Testis (tissue), 5 donors: ENCODE measurements at places on chromosomes 4 and X. TPM values are rescaled to one million over a fixed set of nuclear protein-coding genes. Genes with fewer than 3 reads are reported as not detected.

GRCh38 chr4:24855741-24856140 is 57.1 kb downstream of the CCDC149 start:
- DNase-seq, result no peak

DNA sequence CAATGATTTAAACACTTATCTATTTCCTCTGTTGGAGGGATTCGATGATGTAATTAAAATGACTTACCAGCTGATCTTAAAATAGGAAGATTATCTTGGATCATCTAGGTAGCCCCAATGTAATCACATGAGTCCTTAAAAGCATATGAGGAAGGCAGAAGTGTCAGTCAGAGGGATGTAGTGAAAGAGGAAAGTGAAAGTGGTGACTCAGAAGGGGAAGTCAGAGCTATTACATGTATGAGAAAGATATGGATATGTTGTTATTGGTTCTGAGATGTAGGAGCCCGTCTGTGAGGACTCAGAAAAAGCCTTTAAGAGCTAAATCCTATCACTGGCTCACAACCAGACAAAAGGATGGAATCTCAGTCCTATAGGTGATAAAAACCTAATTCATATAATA is 456.4 kb downstream of the DACH2 start:
- no peak for DNase-seq

GRCh38 chrX:15358533-15358932 is 23.2 kb upstream of the PIGA start:
- no peak for DNase-seq

GRCh38 chr4:135197641-135198040 is 996.1 kb upstream of the PABPC4L start:
- no peak for DNase-seq

DNA sequence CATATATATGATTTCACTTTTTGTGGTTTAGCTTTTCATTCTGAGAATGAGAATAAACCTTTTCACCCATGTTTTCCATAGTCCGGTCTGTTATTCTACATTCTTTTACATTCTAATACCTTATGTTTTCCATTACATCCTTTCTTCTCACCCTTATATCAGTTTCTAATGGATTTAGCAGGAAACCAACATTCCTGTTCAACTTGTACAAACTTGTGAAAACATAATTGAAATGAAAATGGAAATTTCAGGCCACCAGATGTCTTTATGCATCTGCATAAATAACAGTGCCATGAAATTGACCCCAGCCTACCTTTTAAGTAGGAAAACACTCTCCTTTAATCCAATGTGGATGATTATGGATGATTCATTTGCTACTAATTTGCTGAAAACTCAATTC is 494.8 kb upstream of the ZFP42 start:
- no peak for DNase-seq

GRCh38 chrX:132664273-132664672 is 175.4 kb upstream of the MBNL3 start:
- DNase-seq, result no peak

Gene LAMP2
- polyA plus RNA-seq, result 86.5 TPM

- no peak for DNase-seq
Observed at GRCh38 chrX:44183329-44183728, 160.1 kb downstream of the EFHC2 start.

Gene GAGE12J
- polyA plus RNA-seq, result 14.2 TPM

DNA sequence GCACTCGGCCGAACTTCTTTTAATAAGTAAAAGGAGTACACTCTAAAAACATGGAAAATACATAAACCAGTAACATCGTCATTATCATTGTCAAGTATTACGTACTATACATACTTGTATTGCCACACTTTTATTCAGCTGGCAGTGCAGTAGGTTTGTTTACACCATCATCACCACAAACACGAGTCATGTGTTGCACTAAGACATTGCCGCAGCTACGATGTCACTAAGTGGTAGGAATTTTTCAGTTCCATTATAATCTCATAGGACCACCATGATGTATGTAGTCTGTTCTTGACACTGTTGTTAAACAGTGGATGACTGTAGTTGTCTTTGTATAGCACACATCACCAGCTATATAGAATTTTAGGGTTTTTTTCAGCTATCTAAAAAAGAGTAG is 48.0 kb upstream of the TMEM131L start:
- no peak for DNase-seq

Gene HTRA3
- 17.3 TPM for polyA plus RNA-seq

Gene ZFYVE28
- 14.7 TPM for polyA plus RNA-seq

GRCh38 chr4:71338846-71339593 is at the start of gene SLC4A4:
Gene SLC4A4 (plus strand): TSS chr4:71339020.
- no peak for DNase-seq

DNA sequence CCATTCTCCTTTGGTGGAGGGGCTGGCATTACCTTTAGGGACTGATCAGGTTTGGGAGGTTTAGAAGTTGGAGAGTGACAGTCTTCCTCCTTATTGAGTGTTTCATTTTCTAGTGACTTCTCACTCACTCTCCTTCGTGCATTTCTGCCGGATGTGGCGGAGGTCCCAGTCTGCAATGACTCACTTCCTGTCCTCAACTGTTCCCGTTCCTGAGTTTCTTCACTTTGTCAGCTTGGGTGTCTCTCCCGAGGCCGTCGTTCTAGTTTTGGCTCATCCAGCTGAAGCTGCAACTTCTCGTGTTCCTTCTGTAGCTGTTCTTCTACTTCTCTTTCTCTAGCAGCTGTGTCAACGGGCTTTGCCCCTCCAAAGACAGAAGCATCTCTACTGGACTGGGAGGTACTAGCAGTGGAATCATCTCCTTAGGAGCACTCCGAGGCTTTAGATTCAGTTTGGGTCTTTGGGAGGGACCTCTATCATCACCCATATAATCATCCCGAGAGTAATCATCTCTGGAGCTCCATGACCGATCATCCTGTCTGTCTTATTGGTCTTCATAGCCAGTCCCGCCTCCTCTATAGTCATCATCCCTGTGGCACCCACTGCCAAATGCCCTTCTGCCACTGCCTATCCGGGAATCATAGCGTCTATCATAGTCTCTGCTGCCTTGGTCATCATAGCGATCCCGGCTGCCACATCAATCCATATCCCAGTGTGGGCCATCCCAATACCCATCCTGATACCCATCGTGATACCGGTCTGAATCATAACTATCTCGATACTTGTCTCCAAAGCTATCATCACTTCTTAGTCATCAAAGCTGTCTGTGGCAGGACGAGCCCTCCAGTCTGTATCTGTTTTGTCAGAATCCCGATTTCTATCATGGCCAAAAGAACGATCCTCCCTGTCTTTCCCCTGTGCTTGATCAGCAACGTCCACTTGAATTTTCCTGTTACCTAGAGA is 35.3 kb upstream of the VSIG4 start:
- DNase-seq, result peak; percentile 16

- DNase-seq, result no peak
Observed at GRCh38 chrX:130529531-130529930, 127.7 kb downstream of the RBMX2 start.

DNA sequence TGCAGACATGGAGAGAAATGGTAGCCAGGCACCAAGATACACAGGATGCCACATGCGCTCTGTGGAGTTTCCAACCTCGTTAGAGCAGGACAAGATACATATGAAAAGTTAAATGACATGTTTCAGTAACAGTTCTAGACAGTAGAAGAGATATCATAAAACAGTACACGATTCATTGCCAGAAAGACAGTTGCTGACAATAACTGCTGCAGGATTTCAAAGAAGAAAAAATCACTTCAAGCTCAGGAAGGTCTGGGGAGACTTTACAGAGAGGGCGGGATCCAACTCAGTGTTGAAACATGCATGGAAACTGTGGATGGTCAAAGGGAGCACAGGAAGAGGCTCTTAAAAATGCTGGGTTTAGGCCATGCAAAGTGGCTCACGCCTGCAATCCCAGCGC is 31.0 kb downstream of the DCTD start:
- DNase-seq, result no peak

Gene SATL1
- polyA plus RNA-seq, result 0.95 TPM

- peak; percentile 53 for DNase-seq
Observed at GRCh38 chr4:157045507-157046127, 30.3 kb upstream of the GLRB start.

Gene XK
- polyA plus RNA-seq, result 2.6 TPM

GRCh38 chr4:111464251-111465045 is 680.8 kb upstream of the FAM241A start:
- no peak for DNase-seq

Gene AASDH
- polyA plus RNA-seq, result 7.8 TPM

DNA sequence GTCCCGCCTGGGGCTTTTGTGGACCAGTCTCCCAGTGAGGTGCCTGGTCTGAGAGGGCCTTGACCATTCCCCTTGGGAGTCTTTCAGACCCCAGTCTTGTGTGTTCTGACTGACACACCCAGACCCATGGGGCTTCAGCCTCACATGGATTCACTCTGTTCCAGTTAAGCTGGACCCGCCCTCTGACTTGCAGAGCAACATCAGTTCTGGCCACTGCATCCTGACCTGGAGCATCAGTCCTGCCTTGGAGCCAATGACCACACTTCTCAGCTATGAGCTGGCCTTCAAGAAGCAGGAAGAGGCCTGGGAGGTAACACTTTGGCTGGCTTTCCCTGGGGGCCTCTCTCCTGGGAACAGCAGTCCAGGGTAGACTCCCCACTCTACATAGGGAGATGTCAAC is 6.8 kb downstream of the IL9R start:
- DNase-seq, result no peak

Gene MAP7D2
- polyA plus RNA-seq, result 37.9 TPM

Gene FAT4
- 2.8 TPM for polyA plus RNA-seq

DNA sequence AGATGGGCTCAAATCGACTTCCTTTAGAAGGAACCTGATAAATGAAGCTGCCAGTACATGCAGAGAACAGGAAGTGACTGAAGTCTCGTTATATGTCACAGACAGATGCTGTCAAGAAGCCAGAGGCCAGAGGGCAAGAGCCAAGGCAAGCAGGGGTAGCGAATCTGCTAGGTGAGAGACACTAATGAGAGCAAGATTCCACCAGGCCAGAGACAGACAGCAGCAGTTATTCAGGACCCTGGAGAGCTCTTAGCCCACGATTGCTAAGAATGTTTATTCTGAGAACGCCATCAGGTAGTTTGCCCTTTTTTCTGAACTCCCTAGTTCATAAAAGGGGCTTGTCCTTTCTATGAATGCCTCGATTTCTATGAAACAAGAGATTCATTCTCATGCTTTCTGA is 73.7 kb downstream of the BEND2 start:
- peak; percentile 41 for DNase-seq

GRCh38 chrX:115679460-115679859 is 118.5 kb downstream of the PLS3 start:
- DNase-seq, result no peak

- no peak for DNase-seq
Observed at GRCh38 chr4:2081540-2081939, 22.4 kb downstream of the NAT8L start.

GRCh38 chrX:136126872-136127406 is 20.4 kb upstream of the FHL1 start:
- no peak for DNase-seq

DNA sequence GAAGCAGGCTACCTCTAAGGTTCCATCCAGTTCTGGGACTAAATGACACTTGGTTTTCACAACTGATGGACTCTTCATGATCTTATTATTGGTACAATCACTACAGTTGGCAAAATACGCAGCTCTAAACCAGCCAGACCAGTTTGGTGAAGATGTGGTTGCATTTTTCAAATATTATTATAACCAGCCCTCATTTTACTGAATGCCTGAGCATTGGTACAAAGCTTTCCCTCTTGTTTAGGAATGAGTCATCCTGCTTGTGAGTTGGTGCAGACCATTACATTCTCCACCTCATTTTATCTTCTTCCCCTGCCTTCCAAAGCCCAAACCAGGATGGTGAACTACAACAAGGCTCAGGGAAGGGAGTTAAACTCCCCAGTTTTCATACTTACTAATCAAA is 223.1 kb downstream of the KDR start:
- no peak for DNase-seq

GRCh38 chrX:103211012-103211715 is 3.7 kb upstream of the BEX4 start:
- DNase-seq, result peak; percentile 74

GRCh38 chrX:151396042-151396824 is 773 bp upstream of the VMA21 start:
- peak; percentile 25 for DNase-seq

GRCh38 chr4:73707269-73707875 is 33.0 kb upstream of the CXCL8 start:
- DNase-seq, result no peak

- no peak for DNase-seq
Observed at GRCh38 chr4:183407635-183408464, 36.6 kb upstream of the CDKN2AIP start.

DNA sequence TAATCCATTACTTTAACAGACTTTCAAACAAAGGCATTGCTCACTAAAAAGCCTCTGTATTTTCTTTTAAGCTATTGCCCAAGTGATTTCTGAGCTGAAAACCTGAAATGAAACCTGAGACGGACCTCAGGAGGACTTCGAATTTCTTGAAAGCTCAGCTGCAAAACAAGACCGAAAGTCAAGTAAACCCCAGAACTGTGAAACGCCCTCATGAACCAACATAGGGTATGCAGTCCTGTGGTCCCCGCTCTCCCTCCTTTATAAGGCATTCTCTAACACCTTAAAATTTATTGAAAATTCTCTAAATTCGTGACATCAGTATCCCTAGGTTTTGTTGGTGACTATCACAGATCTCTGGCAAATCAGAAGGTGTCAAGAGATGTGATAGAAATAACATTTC is 91.8 kb downstream of the SHISA3 start:
- DNase-seq, result no peak

DNA sequence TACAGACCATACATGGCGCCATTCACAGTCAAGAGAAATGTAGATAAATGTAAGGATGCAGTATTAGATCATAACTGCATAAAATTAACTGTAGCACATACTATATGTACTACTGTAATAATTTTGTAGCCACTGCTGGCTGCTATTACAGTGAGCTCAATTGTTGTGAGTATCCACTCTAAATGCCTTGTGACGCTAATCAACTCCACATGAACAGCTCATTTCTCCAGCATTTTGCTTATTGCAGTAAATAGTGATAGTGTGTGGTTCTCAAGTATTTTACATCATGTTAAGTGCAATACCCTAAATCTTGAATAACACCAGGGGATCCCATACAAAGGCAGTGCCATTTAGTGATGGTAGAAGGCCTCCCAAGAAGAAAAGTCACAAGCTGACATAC is 21.2 kb downstream of the FGFBP1 start:
- DNase-seq, result no peak

DNA sequence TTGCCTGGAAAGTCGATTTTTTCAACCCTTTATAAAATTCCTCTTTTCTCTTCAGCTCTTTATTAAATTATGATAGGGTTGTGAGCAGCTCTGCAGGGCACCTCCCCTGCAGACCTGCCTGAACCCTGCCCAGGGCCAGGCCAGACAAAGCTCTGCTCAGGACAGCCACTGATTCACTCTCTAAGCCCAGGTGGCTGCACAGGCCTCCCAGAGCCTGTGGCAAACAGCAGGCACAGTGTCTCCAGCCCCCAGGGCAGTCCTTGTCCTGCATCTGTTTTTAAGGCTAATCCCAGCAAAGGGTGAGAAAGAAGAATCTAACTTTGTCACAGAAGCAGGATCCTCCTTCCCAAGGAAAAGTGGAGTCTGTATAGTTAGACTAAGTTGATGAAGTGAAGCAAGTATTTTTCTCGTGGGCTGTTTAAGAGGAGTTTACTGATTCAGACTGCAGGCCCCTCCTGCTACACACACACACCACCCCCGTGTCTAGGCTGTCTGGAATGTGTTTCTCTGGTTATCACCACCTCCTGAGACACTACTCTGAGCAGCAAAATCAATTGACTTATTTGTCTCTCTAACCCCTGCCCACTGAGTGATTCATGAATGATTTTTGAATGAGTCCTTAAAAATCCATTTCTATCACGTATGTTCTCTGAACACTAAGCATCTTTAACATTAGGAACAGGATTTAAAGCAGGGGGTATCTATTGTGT is 101.7 kb downstream of the CHIC2 start:
- DNase-seq, result no peak

Gene CDKL5
- 20.1 TPM for polyA plus RNA-seq
